Esophagus squamous epithelium (tissue), 5 donors: ENCODE measurements at places on chromosomes 7 and 10.

DNA sequence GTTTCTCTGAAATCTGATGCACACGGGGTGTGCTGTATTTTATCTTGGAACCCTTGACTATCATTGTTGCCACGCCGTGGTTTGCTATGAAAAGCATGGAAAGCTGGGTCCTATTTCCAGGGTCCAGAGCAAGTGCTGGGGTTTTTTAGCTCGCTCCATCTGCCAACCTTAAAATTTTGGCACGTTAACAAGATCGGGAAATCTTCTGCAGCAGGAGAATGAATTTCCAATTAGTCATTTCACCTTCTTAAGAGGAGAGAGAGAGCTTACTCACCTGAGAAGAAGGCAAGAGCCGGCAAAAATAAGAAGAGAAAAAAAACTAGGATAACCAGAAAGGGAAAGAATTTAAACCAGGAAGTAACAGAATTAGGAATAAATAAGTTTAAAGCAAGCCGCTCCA lies 223.6 kb upstream of the CELF2 start:
- no peak for DNase-seq

GRCh38 chr10:5663692-5664427 lies 2.5 kb downstream of the ASB13 start:
- no peak for DNase-seq

DNA sequence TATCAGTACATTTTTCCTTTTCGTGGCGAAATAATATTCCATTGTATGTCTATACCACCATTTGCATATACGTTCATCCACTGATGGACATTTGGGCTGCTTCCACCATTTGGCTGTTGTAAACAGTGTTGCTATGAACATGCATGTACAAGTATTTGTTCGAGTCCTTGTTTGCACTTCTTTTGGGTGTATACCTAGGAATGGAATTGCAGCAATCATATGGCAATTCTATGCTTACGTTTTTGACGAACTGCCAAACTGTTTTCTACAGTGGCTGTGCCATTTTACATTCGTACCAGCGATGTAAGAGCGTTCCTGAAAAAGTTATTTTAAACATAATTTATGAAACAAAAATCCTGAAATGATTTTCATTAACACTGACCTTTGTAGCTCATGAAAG lies 79.5 kb downstream of the HIPK2 start:
- no peak for DNase-seq

GRCh38 chr10:98924526-98924925 lies 311.1 kb downstream of the HPSE2 start:
- DNase-seq, result no peak

DNA sequence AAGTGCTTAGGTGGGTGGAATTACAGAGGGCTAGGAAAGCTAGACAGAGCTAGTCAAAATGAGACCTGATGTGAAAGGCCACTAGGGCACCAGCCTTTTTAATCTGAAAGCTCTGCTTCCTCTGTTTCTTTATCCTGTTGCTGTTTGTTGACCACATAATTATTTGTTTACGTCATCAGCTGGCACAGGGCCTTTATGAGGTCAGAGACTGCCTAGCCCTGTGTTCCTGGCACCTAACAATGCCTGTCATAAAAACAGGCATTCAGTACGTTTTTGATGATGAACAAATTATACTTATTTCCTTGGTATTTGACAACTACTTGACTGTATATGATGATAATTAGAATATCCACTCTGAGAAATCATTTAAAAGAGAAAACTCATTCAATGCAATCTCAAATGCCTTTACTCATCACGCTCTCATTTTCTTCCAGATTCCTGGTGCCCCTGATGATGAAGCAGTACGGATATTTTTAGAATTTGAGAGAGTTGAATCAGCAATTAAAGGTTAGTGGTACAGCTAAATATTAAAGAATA lies 26.0 kb downstream of the RBM17 start:
- no peak for DNase-seq

- no peak for DNase-seq
Measured at GRCh38 chr7:30027065-30027456, 559 bp upstream of the FKBP14 start.

- no peak for DNase-seq
Measured at GRCh38 chr10:100487529-100487928, 24.7 kb downstream of the WNT8B start.

DNA sequence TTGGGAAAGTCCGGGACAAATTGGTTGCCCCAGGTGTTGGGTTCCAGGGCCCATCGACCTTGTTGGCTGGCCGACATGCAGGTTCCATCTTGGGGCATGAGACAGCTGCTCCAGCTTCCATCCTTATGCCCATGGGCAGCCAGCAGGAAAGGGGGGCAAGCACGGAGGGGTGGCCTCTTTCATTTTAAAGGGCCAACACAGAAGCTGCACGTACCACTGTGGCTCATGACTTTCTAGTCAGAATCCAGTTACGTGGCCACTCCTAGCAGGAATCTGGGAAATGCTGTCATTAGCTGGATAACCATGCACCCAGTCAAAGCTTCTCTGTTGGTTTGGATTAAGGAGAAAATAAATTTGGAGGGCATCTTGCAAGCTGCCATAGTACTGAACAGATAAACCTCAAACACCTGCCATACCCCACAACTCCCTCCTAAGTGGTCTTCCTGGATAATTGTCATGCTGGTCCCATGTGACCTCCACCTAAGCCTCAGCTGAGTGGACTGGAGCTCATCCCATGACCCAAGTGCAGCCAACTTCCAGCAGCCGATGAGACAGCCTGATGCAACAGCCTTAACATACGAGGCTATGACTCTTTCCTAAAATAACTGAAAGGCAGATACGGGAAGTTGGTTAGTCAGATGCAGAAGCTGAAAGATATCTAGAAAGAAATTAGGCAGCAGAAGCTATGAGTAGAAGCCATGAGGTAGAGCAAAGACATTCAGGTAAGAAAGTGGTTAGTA lies 21.4 kb upstream of the GSDME start:
- DNase-seq, result no peak

DNA sequence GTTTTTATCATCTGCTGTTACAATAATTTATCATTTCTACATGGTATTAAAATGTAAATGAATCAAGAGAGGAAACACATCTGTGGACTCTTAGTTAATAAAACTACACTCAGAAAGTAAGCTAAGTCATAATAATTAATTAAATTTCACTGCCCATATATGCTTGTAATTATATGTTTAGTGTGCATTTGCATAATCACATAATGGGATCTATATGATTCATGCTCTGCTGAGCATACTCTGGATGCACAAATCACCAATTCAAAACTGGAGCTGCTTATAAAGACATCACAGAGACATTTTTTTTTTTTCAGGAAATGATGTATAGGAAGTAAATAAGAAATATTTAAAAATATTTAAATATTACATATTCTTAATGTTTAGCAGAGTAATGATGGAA lies 151.6 kb upstream of the STEAP4 start:
- no peak for DNase-seq

- DNase-seq, result no peak
Measured at GRCh38 chr7:128135159-128135514, 103.9 kb upstream of the LRRC4 start.

DNA sequence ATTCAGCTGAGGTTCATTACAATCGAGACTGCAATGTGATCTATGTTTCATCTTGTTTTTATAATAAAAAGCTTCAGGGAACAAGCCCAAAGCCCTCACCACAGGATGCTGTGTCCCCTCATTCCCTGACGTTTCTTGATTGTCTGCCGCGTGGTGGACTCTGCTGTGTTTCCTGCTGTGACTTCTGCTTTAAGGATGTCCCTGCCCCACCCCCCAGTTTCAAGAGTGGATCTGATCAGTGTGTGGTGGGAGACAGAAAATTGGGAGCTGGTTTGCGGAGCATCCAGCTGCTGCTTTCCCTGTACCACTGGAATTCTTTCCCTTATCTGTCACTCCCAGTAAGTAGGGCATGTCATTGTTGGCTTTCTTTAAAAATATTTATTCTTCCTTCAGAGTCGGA lies 86.2 kb downstream of the CREM start:
- no peak for DNase-seq

GRCh38 chr10:18204039-18204835 lies 64.0 kb downstream of the CACNB2 start:
- no peak for DNase-seq

DNA sequence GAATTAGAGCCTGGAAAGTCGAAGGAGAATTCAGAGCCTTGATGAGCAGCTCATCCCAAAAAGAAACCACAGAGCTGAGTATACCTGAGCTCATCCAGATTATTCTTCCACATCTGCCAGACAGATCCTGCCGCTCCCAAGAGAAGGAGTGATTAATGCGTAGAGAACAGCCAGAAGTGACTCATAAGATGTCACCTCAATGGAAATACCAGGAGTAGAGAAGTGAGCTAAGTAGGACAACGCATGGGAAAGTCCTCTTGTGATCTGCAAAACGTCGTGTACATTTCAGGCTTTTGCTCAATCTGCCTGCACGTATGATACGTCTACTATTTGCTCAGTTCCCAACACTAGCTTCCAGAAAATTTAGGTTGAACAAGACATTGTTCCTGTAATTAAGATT lies 230.5 kb upstream of the AUTS2 start:
- DNase-seq, result no peak
